ENCODE measurements at places on chromosomes 4 and X.

- DNase-seq = no peak
Measured at GRCh38 chr4:108272561-108272960, 103.8 kb upstream of the LEF1 start.

DNA sequence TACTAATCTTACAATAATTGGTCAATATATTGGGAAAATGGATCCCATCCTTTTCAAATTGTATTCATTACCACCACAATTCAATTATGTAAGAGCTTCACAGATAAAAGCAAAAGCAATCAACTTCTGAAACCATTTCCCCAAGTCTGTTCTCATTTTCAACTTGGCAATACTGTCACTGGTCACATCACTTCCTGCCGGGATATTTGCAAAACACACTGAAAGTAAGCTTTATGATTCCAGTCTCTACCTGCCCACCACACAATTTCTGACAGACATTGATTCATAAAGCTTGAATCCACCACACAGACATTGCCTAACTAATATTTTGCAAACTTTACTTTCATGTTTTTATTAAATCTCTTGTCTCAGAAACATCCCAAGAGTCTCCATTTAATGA is 53.6 kb downstream of the LIN54 start:
- no peak for DNase-seq

DNA sequence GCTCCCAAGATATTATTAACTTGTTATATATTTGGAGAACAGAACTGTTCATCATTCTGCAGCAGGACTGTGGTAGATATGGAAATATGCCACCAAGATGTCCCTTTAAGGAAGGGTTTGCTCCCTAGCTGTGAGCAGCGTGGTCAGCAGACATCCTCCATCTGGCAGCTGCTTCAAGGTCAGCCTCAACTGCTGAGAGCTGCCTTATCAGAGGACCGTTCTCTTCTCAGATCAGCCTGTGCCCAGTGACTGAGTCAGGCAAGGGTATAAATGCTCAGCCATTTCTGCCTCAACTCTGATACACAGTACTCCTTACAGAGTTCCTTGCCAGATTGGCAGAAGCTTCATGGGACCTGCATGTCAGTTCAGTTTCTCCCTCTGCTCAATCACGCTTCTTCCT is 63.4 kb upstream of the MAGEB2 start:
- no peak for DNase-seq

GRCh38 chrX:2321411-2321810 is 179.4 kb downstream of the DHRSX start:
- DNase-seq = no peak

DNA sequence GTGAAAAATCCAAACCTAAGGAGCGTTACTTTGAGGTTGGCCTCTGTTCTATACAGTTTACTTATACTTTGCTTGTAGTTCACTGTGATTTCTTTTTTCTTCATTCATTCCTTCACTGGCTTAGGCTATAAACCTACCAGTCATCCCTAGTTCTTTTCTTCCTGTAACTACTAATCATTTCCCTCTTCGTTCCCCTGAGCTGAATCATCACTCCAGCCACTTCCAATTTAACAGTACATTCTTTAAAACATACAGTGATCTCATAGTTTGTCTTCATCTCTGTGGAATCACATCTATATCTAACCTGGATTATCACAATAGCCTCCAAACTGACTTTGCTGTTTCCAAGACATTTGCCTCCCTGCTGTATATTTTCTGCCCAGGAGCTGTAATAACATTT is 25.2 kb upstream of the NPFFR2 start:
- DNase-seq = no peak

DNA sequence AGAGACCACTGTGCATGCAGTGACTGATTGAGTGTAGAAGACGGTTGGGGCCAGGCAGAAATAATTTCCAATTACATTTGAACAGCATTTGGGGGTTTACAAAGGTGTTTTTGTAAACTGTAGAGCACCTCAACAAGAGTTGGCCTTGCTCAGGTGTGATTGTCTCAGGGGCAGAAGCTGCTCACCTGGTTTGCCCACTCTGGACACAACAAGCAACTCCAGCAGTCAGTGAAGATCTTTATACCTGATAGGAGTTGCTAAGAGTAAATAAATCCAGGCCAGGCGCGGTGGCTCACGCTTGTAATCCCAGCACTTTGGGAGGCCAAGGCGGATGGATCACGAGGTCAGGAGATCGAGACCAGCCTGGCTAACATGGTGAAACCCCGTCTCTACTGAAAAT is 221.3 kb downstream of the RAB28 start:
- DNase-seq = no peak

- no peak for DNase-seq
Measured at GRCh38 chrX:86141786-86142185, 6.5 kb upstream of the DACH2 start.

DNA sequence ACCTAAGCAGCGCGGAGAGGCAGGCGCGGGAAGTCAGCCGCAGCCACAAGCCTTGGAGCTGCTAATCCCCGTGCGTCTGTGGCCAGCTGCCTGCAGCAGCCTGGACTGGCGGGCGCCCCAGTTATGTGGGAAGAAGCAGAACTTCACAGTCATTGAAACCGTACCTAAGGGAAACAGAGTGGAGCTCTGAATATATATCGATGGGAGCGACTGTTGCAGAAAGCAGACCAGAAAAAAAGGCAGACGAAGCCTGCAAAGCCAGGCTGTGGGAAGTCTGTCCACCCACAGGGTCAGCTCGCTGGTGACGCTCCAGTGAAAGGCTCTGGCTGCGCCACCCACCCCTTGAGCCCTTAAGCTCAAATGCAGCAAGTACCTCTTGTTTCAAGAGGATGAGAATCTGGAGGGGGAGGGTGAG is 24.7 kb downstream of the KCNE5 start:
- no peak for DNase-seq

- DNase-seq = no peak
Measured at GRCh38 chrX:85004255-85004654, 578 bp downstream of the APOOL start.

DNA sequence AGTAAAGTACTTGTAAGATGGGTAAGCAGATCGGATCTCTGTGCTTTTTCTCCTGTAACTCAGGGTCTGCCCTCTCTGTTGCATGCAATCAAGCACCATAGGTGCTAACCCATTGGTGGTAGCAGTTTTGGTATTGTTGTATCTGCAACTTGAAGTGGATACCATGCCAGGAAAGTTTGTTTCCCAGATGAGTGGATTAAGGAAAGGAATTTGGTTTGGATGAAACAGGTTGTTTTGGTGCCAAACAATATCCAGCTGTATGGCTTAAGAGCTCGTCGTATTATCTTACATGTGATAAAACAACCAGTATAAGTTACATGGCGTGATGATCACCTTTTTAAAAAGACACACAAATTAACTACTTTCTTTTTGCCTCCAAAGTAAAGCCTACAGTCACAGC is 280.9 kb upstream of the TENM3 start:
- DNase-seq = no peak

- DNase-seq = no peak
Measured at GRCh38 chrX:112841820-112842157, 1.2 kb upstream of the AMOT start.

DNA sequence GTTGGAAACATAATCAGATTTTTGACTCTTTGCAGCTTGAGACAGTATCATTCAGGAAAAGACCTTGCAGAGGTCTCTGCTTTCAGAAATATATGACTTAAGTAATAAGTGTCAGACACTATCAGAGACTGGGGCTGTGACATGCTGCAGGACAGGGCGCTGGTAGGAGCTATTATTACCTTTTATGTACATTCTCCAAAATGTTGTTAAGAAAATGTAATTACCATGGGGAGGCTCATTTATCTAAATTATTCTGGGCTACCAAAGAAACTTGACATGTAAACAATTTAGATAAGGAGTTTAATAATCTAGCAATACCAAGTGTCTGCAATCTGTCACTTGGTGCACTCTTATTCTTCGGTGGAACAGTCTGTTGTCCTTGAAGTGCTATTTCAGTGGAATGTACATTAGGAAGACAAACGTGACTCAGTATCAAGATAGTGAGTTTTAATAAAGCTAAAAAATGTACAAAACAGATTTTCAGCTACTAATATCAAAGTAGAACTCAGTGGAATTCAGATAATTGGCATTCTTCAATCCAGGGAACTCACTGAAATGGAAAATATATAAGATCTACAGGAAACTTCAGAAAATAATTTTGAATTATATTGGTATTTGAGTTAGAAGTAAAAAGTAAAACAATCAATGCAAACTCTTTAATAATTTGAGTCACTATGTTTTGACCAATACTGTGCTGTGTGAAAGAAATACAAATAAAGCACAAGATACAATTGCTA is 214.5 kb downstream of the KCNIP4 start:
- no peak for DNase-seq

GRCh38 chr4:138014590-138015288 is 227.4 kb downstream of the SLC7A11 start:
- DNase-seq = no peak

DNA sequence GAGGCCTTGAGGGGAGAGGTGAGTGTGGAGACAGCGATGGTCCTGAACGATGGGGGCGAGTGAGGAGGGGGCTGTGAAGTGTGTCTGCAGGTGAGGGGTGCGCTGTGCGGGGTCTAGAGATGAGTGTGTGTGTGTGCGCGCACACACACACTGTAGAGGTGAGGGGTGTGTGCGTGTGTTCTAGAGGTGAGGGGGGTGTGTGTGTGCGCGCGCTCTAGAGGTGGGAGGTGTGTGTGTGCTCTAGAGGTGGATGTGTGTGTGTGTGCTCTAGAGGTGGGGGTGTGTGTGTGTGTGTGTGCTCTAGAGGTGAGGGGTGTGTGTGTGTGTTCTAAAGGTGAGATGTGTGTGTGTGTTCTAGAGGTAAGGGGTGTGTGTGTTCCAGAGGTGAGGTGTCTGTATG is 574 bp downstream of the BST1 start:
- no peak for DNase-seq

DNA sequence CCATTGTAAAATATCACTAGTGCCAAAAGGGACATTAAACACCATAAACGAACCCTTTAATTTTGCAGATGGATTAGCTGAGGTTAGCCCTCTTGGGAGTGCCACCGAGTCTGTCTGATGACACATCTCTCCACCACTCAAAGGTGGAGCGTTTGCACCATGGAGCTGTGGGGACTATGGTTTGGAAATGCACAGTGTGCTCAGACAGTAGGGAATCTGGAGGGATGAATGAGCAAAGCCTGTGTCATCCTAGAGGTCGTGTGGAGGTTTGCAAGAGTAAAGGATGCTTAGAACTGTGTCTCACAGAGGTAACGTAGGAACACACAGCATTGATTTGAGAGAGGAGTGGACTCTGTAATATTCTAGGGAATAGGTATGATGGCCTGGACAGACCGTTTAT is 93.7 kb downstream of the CLNK start:
- DNase-seq = no peak

GRCh38 chr4:77681792-77682191 is 76.2 kb downstream of the CXCL13 start:
- DNase-seq = no peak

DNA sequence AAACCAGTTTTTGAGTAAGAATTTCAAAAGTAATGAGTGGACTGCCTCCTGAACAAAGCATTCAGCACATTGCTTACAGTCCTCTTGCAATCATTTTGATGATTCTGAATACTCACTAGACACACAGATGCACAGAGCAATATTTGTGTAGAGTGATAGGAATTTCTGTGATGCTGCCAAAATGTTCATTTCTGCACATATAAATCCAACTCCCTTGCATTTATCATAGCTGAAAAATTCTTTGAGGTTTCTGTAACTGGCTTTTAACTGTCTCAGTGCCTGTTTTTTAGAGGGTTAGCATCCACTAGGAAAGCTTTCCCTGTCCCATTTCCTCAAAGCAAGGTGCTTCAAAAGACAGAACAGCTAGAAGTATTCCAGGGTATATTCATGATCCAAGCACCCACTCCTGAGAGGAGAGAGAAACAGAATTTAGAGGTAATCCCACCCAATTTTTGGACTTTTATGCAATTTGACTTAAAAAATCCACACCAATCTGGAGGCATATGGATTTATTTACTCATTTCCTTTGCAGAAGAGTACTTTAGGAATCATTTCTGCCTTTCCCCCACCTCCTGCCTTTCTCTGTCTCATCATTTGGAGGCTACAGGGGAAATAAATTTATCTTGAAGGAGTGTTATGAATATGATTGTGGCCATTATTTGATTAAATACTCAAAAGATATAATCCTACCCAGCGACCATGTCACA is 234.5 kb upstream of the SLIT2 start:
- DNase-seq = no peak

- DNase-seq = no peak
Measured at GRCh38 chr4:148454835-148455234, 12.6 kb upstream of the NR3C2 start.

DNA sequence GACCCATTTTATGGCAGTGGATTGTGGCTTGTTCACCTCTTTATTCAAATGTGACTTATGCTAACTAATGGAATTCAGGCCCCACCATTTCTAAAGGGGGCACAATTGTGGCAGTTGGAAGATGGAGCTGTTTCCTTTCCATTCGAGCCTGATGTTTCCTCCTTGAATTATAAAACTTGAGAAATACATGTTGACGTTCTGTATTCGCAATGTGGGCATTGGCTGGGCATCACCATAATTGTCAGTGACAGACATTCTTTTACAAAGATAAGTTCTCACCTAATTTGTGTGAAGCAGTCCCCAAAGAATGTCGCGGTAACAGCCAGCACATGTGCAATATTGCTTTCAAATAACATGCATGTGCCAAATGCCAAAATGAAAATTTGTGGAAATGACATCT is 1070.2 kb upstream of the TENM3 start:
- DNase-seq = no peak

DNA sequence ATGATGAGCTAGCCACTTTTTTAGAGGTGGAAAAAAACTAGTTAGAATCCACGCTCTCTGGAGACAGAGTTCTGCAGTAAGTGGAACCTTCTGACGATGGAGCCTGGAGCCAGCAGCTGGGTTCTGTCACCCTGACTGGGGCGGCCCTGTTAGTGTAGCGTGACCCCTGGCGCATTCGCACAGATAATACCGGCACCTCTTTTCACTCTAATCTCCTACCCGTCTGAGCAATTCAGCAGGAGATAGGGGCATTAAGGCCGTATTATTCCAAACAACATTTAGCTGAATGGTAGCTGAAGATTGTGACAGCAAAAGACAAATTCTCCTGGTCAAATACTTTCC is 292.6 kb downstream of the FBXO8 start:
- no peak for DNase-seq

GRCh38 chrX:43836435-43837184 is 45.6 kb downstream of the MAOB start:
- no peak for DNase-seq

DNA sequence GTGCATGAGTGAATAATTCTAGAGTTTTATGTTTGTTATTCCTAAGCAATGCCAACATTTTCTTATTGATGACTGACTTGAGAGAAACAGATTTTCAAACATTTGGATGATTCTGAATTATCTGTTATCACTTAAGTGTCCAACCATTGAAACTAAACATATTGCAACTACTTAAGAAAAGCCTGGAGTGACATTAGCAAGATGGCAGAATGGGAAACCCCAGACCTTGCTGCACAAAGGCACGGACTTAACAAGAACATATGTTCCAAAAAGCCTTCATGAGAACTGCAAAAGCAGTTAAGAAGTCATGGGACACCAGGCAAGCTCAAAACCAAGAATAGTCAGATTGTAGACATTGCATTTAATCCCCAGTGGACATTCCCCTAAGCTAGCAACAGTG is 215.1 kb downstream of the DCHS2 start:
- DNase-seq = no peak

GRCh38 chr4:185542626-185543315 is 7.5 kb upstream of the PDLIM3 start:
- no peak for DNase-seq
